ENCODE measurements at places on chromosomes 2 and 18. TPM values are rescaled to one million over a fixed set of nuclear protein-coding genes. Genes with fewer than 3 reads are reported as not detected.

DNA sequence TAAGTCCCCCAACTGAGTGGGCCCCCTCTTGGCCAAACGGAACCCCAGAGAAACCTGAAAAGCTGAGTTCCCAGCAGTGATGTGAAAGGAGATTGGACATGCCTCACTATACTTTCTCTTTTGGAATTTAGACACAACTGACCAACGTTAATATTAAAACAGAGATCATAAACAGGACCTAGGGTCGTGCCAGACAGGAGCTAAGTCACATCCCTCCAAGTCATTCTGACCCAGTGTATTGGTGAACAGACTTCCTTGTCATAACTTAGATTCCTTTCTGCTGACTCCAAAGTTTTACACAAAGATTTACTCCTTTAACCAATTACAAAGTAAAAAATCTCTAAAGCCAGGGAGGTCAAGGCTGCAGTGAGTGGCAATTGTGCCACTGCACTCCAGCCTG is 46.9 kb downstream of the UXS1 start:
- H3K36me3 ChIP-seq: no peaks in the 10 kb centered on the region
- H3K4me1 ChIP-seq: peaks cover 5% of the 10 kb centered on the region
- no peaks in the 10 kb centered on the region for H3K27me3 ChIP-seq
- H3K27ac ChIP-seq: no peak overlapping the region

- H3K27me3 ChIP-seq: peaks cover 8% of the 10 kb centered on the region
- no peak overlapping the region for H3K4me3 ChIP-seq
- H3K27ac ChIP-seq: no peak overlapping the region
- H3K36me3 ChIP-seq: no peaks in the 10 kb centered on the region
- H3K4me1 ChIP-seq: peaks cover 4% of the 10 kb centered on the region
Measured at GRCh38 chr2:148582679-148583511, 61.7 kb upstream of the EPC2 start.

- no peaks in the 10 kb centered on the region for H3K27me3 ChIP-seq
- H3K27ac ChIP-seq: no peak overlapping the region
- no peaks in the 10 kb centered on the region for H3K4me1 ChIP-seq
- no peak overlapping the region for H3K4me3 ChIP-seq
Measured at GRCh38 chr18:28120828-28121515, 56.0 kb downstream of the CDH2 start.

Gene PCARE
- not detected for total RNA-seq

Gene RETSAT
- total RNA-seq: 15.8 TPM
